ENCODE measurements at places on chromosomes 2 and 18. TPM values are rescaled to one million over a fixed set of nuclear protein-coding genes. Genes with fewer than 3 reads are reported as not detected.

The UBE2E3 gene
- 31.5 TPM for total RNA-seq

The CXCR1 gene
- not detected for total RNA-seq

The IL1RN gene
- total RNA-seq = not detected

The UGT1A10 gene
- 0.22 TPM for total RNA-seq

The CFAP53 gene
- total RNA-seq = not detected

The RPS27A gene
- total RNA-seq = 804 TPM

The RRM2 gene
- total RNA-seq = 2.0 TPM

The LINC00305 gene
- total RNA-seq = not detected

The IL1R1 gene
- 26.6 TPM for total RNA-seq

The PDE11A gene
- total RNA-seq = 0.43 TPM

The SETBP1 gene
- total RNA-seq = 0.44 TPM

The CFAP65 gene
- total RNA-seq = not detected

The SLC30A3 gene
- total RNA-seq = not detected

The HRH4 gene
- total RNA-seq = under 0.01 TPM

The HOXD9 gene
- 1.7 TPM for total RNA-seq

The SPATA3 gene
- not detected for total RNA-seq

Data from placental pericyte (primary cell).